ENCODE measurements at places on chromosomes 1 and 21.

DNA sequence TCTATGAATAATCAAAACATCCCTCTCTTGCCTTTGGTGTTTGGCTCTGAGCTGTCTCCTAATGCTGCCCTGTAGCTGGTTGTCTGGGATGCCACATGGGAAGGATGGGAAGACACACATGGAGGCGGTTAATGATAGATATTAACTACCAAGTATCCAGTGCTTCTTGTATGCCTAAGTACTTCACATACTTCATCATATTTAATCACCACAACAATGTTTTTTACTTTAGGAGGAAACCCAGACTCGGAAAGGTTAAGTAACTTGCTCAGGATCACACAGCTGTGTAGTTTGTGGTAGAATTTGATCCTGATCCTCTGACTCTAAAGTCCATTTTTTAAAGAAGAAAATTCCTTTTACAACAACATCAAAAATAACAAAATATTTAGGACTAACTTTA, 88.0 kb downstream of the HHAT start:
- peaks cover 5% of the 10 kb centered on the region for H3K36me3 ChIP-seq
- no peak for DNase-seq
- no peaks in the 10 kb centered on the region for H3K27me3 ChIP-seq

DNA sequence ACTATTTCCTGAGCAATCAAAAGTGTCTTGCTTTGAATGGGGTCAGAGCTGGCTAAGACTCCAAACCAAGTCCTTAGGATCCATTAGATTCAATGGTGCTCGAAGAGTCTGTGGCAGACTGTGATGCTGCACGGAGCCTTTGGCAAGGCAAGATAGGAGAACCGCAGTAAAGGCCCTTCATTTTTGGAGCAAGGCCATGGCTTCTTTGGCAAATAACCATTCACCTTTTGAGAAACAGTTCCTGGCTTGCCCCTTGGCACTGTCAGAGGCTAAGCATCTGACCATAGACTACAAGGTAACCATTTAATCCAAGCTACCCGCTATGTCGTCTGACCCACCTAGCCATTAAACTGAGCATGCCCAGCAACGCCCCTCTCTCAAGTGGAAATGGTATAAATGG, 45.2 kb downstream of the EDN2 start:
- no peak overlapping the region for H3K27ac ChIP-seq
- peaks cover 3% of the 10 kb centered on the region for H3K27me3 ChIP-seq
- no peaks in the 10 kb centered on the region for H3K4me1 ChIP-seq
- no peaks in the 10 kb centered on the region for H3K36me3 ChIP-seq

DNA sequence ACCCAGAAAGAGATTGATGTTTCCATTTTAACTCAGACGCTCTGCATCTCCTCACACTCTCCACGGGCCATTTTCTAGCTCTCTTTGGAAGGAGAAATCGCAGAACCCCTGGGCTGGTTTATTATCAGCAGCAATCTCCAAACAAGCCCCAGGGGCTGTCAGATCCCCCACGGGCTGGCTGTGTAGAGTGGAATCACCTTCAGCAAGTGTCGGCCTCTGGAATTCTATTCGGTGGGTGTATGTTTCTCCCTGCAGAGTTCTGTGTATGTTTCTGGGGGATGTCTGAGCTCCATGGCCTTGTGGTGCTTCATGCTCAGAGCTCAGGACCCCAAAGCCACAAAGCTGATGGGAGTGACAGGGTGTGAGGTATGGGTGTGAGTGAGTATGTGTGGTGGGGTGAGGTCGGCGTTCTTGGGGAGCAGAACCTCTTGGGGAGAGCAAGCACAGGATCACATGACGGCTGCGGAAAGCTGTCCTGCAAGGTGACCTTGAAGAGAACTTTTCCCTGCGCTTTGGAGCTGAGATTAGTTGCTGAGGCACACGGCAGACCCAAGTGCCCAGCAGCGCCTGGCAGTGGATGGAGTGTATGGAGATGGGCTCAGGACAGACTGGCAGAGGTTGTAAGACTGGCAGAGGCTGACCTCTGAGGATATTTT, 489 bp downstream of the ACOT11 start:
- no peaks in the 10 kb centered on the region for H3K4me1 ChIP-seq
- no peak overlapping the region for H3K27ac ChIP-seq
- H3K27me3 ChIP-seq, result no peaks in the 10 kb centered on the region

DNA sequence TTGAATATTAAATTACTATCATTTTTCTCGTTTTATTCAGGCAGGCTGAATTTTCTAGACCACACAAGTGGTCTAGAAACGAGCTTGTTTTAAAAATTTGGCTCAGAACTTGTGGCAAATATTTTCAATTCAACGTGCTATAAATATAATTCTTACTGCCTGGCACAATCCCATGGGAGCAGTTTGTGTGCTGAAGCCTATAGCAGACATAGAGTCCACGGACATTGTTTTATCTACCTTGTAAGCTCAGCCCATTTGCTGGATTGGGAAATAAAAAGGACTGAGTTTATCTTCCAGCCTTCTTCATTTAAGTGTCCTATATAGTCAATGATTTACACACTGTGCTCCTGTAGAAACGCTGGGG, 103.4 kb downstream of the ZBTB18 start:
- H3K27me3 ChIP-seq, result no peaks in the 10 kb centered on the region
- no peaks in the 10 kb centered on the region for H3K4me1 ChIP-seq
- H3K27ac ChIP-seq, result no peak overlapping the region
- no peak overlapping the region for H3K4me3 ChIP-seq
- no peaks in the 10 kb centered on the region for H3K36me3 ChIP-seq
- DNase-seq, result no peak

DNA sequence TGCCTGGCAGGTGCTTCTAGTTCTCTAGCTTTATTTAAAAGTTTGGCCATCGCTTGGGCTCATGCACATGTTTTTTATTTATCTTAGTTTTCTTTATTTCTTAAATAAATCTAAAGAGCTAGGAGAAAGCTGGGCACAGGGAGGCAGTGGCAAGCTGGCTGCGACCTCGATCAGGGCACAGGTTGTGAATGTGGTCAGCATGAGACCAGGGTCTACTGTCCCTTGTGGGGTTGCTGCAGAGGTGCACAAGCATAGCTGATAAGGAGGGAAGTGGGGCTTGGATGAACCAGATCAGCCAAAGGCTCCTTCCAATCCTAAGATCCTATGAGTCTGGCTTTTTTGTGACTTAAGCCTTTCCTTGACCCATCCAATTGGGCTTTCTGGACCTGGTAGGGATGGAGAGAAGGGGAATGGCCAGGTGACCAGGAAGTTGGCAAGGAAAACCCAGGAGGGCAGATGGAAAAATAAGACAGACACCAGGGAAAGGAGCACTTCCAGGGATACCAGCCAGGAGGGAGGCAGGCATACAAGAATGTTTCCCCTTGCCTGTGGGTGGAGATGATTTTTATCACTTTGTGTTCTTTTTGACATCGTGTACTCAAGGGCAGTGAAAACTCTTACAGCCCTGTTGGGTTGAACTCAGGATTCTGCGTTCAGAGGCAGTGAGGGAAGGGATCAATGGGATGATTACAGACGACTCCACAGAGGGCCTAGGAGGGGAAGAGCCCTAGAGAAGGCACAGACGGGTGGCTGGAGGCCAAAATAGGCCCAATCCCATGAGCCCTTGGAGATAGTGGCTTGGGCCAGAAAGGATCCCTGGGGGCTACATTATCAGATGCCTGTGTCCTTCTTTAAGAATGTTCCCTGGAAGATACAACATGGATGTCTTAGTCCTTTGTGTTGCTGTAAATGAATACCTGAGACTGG, 8.5 kb downstream of the CYP4B1 start:
- H3K27ac ChIP-seq, result no peak overlapping the region
- no peaks in the 10 kb centered on the region for H3K4me1 ChIP-seq
- H3K4me3 ChIP-seq, result no peak overlapping the region
- no peaks in the 10 kb centered on the region for H3K27me3 ChIP-seq
- no peak for DNase-seq
